Islet precursor cell (in vitro differentiated cells): ENCODE measurements at places on chromosomes 6 and 20.

DNA sequence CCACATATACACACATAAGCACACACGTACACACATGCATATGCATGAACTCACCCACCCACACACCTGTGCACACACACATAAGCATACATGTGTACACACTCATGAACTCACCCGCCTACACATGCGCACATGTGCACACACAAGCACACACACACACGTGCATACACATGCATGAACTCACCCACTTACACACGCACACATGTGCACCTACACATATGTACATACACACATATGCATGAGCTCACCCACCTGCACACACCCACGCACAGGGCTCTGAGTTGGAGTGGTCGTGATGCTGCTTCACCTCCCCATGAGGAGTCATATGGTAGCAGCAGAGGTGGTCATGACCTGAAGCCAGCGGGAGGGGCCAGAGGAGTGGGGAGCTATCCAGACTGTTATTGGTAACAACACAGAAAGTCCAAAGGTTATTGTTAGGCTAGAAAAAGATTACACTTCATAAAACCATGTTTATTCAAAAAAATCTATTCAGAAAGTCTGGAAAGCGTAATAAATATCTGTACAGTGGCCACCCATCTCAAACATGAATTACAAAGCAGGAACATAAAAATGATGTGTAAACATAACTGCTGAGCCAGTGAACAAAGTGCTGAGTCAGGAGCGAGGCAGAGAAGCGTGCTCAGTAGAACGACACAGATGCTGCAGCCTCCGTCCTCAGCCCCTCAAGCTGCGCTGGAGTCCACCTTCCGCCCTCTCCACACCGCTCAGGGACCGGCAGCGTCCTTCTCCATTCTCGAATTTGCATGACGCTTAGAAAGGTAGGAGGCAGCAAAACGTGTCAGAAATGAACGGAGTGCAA is 26.4 kb upstream of the MPC1 start:
- DNase-seq: no peak

DNA sequence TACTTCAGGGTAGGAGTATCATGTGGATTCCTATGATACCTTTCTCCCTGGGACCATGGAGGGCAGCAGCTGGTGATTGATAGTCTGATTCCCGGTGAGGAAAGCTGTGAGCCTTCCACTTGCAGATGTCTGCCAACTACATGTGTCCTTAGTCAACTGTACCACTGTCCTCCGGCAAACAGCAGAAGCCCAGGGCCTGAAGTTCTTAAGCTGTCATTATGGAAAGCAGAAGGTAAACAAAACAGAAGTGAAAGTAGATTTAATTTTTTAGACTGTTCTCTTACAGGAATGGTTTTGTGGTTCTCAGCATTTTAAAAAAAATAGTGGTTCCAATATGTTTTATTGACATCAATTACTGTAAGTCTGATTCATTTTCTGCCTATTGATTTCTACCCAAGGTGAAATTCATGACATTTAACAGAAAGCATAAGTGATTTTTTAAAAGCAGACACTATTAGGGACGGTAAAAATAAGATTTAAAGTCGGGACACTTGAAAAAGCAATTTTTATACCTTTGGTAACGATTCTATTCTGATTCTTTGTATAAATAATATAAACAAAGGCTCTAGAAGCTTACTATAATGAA is 36.6 kb downstream of the PTPN1 start:
- no peak for DNase-seq

DNA sequence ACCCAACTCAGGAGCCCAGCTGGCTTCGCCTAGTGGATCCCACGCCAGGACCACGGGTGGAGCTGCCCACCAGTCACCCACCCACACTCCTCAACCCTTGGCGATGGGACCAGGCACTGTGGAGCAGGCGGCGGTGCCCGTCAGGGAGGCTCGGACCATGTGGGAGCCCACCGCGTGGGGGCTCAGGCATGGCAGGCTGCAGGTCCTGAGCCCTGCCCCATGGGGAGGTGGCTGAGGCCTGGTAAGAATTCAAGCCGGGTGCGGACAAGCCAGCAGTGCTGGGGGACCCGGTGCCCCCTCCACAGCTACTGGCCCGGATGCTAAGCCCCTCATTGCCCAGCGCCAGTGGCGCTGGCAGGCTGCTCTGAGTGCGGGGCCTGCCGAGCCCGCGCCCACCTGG is 123.1 kb upstream of the LGSN start:
- DNase-seq: no peak

DNA sequence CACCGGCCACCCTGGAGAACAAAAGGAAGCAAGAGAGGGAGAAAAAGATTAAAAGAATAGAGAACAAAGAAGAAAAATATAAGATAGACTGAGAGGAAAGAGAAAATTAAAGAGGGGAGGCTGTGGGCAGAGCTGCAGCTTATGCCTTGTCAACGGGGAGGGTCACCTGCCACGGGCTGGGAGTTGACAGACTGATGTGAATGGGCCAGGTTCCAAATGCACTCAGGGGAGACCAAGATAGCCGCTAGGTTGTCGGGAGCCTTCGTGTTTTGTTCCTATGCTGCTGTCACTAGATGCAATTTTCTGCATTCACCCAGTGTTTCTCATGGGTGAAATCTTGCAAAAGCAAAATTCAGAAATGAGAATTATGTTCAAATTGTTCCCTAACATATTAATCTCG is 119.6 kb upstream of the MTHFD1L start:
- DNase-seq: no peak

GRCh38 chr6:4732691-4733315 is 43.4 kb upstream of the CDYL start:
- DNase-seq: peak; percentile 100

DNA sequence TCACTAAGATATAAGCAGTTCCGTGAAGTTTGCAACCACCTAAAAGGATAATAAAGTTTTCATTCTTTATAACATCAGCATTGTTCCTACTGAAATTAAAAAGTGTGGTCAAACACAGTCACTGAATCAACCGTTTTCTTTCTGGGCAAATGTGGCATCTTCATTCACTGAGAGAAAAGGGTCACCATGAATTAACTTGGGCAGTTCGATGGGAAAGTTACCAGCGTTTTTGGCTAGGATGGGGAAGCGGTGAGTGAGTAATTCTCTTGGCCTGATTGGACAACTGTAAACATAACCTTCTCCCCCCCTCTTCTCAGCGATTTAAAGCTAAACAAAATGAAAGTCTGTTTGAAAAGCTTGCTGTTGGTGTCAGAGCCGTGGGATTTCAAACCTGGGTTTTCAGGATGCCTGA is 181.8 kb downstream of the SASH1 start:
- no peak for DNase-seq

DNA sequence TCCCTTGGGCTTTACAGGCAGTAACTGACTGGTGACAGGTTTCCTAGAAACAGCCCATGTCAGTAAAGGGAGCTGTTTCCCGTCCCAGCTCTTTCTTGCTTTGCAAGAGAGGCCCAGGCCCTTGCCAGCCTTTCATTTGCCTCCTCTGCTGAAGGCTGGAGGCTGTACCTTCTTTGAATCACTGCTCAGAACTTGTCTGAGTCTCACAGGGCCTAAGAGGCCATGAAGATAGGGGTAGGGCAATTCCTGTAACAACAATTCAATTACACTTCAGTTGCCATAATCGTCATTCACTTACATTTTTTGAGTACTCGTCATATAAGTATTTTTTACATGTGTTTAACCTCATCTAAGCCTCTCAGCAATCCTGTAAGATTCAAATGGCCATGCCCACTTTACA is 25.9 kb upstream of the MAFB start:
- DNase-seq: no peak

DNA sequence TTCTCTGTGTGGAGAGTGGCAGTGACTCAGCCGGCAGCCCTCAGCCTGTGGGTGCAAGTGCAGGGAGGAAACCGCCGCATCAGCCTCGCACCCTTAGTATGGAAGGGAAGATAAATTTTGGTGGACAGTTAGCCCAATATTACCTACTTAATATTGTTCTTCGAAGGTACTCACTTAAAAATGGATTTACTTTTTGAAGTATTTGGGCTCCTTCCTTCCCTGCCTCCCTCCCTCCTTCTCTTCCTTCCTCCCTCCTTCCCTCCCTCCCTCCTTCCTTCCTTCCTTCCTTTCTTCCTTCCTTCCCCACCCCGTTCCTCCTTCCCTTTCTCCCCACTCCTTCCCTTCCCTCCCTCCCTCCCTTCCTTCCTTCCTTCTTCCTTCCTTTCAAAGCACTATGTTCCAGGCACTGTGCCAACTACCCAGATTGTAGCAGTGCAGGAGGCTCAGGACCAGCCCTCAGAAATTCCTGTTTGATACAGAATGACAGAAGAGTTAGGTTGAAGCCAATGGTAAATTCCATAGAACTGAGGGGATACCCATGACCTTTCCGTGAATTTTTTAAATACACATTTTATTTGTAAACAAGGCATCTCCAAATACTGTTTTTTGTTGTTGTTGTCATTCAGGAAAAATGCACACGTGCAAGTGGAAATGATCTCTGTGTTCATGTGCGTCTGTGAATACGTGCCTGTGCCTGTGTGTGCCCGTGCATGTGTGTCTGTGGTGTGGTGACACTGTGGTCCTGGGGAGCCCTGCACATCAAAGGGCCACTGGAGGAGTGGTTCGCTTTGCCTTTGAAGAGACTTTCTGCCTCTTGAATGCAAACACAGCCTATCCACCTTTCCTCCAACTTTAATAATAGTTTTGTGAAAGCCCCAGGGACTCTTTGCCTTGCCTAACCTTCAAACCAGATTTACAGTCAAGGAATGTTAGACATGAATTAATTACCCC is 141.7 kb downstream of the EDN3 start:
- DNase-seq: no peak

DNA sequence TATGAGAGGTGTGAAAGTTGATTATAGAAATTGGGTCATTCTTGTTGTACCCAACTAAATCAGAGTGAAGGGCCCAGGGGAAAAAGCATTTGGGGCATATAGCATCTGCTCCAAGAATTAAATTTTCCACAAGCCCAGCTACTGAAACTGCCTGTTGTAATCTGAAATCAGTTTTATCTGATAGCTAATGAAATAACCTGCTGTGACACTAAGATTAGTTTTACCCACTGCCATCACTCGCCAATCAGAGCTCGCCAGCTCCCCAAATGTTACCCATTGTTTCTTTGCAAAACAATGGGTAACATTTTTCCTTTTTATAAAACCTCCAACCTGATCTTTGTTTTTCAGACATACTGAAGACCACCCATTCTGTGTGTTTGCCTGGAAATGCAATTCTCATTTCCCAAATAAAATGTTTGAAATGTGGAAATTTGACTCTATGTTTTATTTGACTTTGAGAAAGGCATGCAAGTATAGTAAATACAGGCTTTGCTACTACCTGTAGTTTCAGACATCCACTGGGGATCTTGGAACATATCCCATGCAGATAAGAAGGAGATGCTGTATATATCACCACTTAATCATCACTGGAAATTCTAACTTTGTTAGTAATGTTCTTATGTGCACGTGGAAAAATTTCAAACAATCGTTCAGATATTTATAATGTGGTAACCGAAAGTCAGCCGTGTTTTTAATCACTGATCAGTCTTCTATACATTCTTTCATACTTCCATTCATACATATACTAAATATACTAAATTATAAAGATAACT is 6.3 kb upstream of the AHI1 start:
- DNase-seq: no peak

GRCh38 chr6:97195117-97195516 is 87.9 kb downstream of the MMS22L start:
- no peak for DNase-seq

- DNase-seq: no peak
Observed at GRCh38 chr6:12224251-12224650, 65.9 kb upstream of the EDN1 start.
